ENCODE measurements at places on chromosomes 12 and 14. TPM values are rescaled to one million over a fixed set of nuclear protein-coding genes. Genes with fewer than 3 reads are reported as not detected.

The AMN gene
- 0.21 TPM for total RNA-seq

The PLCZ1 gene
- not detected for total RNA-seq

The RND1 gene
- 1.8 TPM for total RNA-seq

The RPL10L gene
- not detected for total RNA-seq

The GNPTAB gene
- 36.3 TPM for total RNA-seq

The P2RX2 gene
- total RNA-seq, result not detected

The SERPINA9 gene
- not detected for total RNA-seq

The RPS6KA5 gene
- 12.7 TPM for total RNA-seq

The BEST3 gene
- total RNA-seq, result not detected

The ANO2 gene
- total RNA-seq, result 22.0 TPM

The ADCY4 gene
- total RNA-seq, result 66.0 TPM

The DERA gene
- 30.9 TPM for total RNA-seq

The PROX2 gene
- total RNA-seq, result not detected

The KRT5 gene
- not detected for total RNA-seq

The GCH1 gene
- 7.6 TPM for total RNA-seq

The CLEC4D gene
- total RNA-seq, result not detected

The TMEM229B gene
- total RNA-seq, result not detected

The KCNJ8 gene
- total RNA-seq, result 19.5 TPM

The SELPLG gene
- 4.5 TPM for total RNA-seq

All from tibial nerve (tissue), 4 donors.